Stimulated activated naive B cell treated with anti-CD40 and anti-IgM and Interleukin-4, amounts not matched to agents 10 μg/mL and 1 μg/mL and 100 μg/mL, for 72 hours (primary cell): ENCODE measurements at places on chromosomes 13 and 19.

- no peak for DNase-seq
Measured at GRCh38 chr13:72530471-72530870, 197.0 kb downstream of the MZT1 start.

GRCh38 chr19:32691952-32692726 lies 518 bp downstream of the NUDT19 start:
- peak; percentile 74 for DNase-seq

GRCh38 chr19:14197882-14198281 lies 8.1 kb downstream of the ADGRL1 start:
- no peak for DNase-seq

DNA sequence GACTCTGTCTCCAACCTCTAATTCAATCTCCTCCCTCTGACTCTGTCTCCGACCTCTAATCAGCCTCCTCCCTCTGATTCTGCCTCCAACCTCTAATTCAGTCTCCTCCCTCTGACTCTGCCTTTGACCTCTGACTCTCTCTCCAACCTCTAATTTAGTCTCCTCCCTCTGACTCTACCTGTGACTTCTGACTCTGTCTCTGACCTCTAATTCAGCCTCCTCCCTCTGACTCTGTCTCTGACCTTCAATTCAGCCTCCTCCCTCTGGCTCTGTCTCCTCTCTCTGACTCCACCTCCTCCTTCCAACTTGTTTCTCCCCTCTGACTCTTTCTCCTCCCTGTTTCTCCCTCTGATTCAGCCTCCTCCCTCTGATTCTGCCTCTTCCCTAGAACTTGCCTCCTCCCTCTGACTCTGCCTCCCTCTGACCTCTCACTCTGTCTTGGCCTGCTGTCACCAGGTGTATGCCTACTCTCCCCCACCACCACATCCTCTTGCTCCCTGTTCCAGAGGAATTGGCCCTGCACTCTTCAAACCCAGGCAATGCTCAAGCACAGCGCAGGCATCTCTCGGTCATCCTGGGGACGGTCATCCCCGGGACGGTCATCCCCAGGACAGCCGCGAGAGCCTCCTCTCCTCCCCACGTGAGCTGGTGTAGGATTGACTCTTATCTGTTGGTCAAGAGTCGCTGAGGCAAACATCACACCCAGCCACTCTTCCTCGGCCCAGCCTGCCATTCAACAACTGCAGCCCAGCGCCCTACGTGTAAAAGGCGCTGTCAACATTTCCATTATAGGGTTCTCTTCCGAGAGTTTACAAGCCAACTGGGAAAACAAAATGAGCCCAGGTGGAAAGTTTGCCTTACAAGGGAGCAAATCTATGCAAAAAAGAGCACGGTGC lies 60.2 kb downstream of the ZIC5 start:
- DNase-seq: no peak

GRCh38 chr13:34351134-34351533 lies 533.2 kb downstream of the RFC3 start:
- no peak for DNase-seq

GRCh38 chr13:70128098-70128497 lies 19.8 kb upstream of the KLHL1 start:
- no peak for DNase-seq

DNA sequence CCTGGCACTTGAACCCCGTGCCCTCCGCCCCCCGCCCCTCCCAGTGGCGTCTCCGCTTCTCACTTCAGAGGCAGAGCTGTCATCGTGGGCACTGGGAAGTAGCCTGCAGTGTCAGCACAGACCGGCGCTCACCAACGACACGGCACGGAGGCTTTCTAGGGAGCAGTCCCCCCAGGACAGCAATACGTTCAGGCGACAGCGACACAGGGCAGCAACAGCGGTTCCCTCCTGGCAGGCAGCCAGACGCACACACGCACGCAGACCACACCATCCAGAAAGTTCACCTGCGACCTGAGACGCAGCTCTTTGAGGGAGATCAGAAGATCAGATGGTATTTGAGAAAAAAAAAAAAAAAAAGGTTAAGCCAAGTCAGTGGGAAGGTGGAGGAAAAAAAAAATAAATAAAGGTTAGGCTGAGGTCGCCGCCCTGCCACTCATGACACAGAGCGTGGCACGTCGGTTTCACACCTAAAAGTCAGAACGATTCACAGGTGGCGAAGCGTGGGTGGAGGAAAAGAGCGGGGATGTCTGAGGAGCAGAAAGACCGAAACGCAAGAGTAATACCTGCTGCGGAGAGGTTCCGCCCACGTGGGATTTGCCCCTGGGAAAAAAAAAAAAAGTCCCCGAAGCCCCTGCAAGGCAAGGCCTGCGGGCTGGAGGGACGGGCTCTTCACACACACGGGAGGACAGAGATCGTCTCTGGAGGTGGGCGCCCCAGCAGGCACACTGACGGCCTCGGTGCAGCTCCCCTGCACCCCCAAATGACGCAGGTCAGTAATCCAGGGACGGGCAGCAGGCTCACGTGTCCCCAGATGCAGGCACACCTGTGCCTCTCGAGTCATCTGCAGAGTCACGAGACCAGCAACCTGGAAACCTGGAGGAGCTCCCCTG lies 94.5 kb downstream of the GNG7 start:
- DNase-seq: peak; percentile 91

DNA sequence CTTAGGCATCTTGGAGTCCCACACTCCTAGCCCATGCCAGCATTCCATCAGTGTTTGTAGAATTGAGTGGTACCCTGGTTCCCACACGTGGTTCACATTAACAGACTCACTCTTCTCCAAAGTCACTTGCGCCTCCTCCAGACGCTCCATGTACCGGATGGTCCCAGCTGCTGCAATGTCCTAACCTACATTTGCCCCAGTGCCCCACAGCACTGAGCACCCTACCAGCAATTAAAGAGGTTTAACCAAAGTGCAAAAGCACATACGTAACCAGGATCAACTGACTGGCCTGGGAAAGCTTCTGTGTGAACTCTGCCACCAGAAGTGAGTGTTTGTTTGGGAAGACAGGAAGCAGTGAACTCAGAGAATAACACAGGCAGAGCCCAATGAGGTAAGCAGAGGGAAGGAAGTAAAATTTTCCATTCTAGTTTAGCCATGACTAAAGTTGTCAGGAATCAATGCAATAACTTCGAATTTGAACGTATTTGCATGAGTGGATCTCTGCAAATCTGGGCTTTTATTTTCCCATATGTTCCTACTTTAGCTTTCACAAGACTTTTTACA lies 7.3 kb upstream of the MEDAG start:
- no peak for DNase-seq

GRCh38 chr19:7328647-7329046 lies 20.1 kb upstream of the ARHGEF18 start:
- DNase-seq: no peak

GRCh38 chr19:55640577-55641425 lies at the start of gene ZNF580:
ZNF580 (plus strand) TSS chr19:55641002; CDS start chr19:55642509, 1,507 bp downstream.
- peak; percentile 70 for DNase-seq

- no peak for DNase-seq
Measured at GRCh38 chr13:20801707-20802106, 27.9 kb upstream of the EEF1AKMT1 start.

DNA sequence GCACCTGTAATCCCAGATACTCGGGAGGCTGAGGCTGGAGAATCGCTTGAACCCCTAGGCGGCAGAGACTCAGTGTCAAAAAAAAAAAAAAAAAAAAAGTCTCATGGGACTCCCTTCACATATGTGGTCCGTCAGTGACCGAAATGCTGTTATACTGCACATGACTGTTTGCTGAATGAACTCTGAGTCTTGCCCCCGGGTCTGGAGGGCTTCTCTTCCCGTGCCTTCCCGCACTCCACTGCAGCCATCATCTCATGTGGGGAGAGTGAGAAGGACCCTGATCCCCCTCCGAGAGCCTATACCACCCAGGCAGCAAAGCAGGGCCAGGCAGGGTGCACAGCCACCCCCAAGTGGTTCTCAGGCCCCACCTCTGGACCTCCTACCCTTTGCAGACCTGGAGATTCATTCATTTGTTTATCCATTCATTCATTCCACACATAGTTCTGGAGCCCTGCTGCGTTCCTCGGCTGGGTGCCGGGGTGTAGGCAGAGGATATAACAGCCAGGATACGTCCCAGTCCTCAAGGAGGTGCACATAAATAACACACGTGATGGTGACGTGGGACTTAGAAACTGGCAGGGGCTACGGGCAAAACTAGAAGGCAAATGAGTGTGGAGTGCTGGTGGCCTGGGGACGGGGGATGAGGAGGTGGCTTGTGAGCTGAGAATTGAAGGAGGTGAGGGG lies 14.2 kb downstream of the NDUFA11 start:
- no peak for DNase-seq

GRCh38 chr13:24682353-24682752 lies 2.1 kb downstream of the ATP12A start:
- no peak for DNase-seq

DNA sequence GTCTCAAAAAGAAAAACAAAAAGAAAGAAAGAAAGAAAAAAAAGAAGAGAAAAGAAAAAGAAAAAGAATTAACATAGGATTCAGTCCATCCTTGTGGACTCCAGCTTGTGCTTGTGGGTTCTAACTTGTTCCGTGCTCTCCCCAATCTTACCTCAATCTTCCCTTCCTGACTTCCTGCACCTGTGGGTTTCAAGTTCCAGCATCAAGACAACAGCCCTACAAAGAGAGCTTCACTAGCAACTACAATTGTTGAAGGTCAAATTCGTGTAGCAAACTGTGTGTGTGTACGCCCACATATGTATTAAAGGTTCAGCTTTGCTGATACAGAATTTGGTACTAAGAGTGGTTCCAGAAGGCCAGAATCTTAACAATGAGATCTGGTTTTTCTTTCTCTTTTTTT lies 25.3 kb downstream of the FXYD5 start:
- DNase-seq: no peak

- DNase-seq: no peak
Measured at GRCh38 chr19:585551-586110, 4.0 kb upstream of the HCN2 start.

- no peak for DNase-seq
Measured at GRCh38 chr19:42328854-42329253, 3.4 kb downstream of the MEGF8 start.

GRCh38 chr13:29664591-29664990 lies 69.1 kb upstream of the SLC7A1 start:
- no peak for DNase-seq

DNA sequence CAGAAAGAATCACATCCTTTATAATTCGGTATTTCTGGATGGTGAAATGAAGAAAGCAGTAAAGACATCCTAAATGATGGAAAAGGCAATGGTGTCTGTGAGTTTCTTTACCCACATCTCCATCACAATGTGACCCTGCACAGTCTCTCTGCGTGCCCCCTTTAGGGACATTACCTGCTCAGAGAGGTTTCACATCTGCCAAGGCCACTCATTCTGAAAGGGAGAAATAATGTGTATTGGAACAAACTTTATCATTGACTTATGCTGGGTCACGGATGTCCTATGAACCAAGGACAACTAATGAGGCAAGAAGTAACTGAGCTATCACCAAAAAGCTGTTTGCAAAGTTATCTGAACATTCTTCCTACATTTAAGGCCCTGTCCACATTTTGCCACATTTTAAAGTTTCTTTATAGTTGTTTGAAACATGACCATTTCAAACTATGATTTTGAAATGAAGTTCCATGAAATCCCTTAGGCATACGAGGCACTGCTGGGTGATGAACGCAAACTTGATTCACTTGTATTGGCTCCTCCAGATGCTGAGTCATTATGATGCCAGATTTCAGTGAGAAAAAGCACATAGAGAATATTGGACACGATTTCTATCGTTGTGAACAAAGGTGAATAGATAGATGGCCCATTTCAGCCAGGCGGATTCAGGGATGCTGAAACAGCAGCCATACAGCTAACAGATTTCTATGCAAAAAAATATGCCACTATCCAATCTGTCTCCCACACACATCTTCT lies 63.5 kb upstream of the HMGB1 start:
- DNase-seq: peak; percentile 13

DNA sequence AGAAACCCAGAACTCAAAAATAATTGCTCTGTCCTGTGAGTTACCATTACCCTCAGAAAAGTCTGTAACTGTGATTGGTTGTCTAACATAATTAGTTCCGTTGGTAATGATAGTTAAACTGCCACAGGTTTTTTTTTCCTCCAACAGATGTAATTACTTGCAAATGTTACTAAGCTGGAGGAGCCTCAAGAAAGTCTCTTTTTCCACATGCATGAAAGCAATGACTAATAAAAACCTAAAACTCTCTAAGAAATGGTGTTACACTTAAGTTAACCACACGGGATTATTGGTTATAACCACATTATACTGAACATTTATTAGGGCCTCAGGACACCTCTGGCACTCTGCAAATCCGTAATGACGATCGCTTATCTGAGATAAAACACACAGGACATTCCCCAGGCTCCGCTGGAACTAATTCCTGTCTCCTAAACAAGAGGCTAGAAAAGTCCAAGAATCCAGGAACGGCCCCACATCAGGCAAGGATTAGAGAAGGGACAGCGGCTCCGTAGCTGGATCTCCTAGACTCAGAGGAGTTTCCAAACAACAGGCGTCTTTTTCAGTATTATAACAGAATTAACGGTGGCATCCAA lies 753 bp downstream of the ZNF235 start:
- no peak for DNase-seq

DNA sequence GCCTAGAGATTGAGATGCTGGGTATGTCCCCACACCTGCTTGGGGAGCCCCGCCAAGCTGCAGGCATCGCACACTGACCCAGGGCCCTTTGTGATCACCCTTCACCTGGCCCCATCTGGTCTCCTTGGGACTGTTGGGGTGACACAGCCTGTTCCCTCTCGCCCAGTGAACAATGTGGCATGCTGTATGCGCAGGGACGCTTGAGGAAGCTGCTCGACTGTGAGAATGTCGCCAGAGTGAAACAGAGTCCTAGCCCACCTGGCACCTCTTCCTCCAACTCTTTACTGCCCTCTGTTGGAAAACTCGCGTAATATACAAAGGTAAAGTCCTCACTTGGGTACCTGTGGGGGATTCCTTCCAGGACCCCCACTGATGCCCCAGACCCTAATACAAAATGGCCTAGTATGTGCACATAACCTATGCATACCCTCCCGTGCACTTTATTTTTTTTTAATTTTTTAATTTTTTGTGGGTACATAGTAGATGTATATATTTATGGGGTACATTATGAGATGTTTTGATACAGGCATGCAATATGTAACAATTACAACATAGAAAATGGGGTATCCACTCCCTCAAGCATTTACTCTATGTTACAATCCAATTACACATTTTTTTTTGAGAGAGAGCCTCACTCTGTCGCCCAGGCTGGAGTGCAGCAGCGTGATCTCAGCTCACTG lies 9.0 kb downstream of the BLOC1S3 start:
- DNase-seq: no peak

GRCh38 chr13:108212886-108213285 lies 2.5 kb downstream of the LIG4 start:
- no peak for DNase-seq

GRCh38 chr19:47028195-47028601 lies 8.6 kb downstream of the NPAS1 start:
- DNase-seq: no peak

- no peak for DNase-seq
Measured at GRCh38 chr13:23628765-23629565, 58.8 kb downstream of the TNFRSF19 start.

- no peak for DNase-seq
Measured at GRCh38 chr13:74190999-74191398, 56.8 kb upstream of the KLF12 start.
